ENCODE measurements at places on chromosomes 7 and 10.

DNA sequence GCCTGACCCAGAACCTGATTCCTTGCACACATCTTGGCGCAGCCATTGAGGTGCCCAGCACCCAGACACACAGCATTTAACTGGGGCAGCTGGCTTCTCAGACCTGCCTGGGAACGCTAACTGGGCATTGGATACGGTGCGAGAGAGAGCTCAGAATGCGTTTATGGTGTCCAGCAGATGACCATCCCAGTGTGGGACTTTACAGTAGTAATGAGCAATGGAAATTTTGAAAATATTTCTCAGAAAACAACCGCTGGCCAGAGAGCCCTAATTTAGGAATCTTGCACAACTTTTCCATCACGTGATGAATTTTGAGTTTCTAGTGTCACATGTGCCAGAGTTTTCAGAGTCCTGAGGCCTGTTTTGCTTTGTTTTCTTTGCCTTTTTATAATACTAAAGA, 78.2 kb upstream of the SEC61G start:
- DNase-seq = no peak

- no peak for DNase-seq
Observed at GRCh38 chr10:78209970-78210369, 176.3 kb downstream of the RPS24 start.

- DNase-seq = no peak
Observed at GRCh38 chr7:73719806-73720169, 319 bp upstream of the STX1A start.

DNA sequence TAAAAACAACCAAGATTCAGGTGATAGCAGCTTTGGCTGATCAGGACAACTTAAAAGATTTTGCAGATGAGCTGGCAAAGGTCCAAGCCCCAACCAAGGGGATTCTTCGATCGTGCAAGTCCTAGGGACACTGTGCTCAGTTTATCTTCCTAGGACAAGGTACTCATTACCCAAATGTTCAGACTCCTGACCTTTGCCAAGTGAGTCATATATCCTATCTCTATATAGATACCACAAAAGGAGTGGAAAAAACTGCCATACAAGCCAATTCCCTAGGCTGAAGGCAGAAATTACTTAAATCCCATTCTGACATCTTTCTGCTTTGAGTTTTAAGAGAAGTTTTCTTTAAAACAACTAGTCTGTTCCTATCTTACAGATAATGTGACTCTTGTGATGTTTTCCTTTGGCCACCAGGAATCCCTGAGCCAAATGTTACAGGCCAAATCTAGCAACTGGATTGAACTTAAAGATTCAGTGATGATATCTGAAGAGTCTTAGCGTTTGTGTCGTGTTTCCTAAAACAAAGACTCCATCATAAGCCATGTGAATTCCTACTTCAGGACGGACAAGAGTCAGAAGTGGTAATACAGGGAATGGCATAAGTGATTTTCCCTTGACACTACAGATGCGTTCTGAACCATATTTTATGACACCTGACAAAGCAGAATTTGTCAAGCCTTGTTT, 142.6 kb upstream of the ASAH2 start:
- DNase-seq = no peak

DNA sequence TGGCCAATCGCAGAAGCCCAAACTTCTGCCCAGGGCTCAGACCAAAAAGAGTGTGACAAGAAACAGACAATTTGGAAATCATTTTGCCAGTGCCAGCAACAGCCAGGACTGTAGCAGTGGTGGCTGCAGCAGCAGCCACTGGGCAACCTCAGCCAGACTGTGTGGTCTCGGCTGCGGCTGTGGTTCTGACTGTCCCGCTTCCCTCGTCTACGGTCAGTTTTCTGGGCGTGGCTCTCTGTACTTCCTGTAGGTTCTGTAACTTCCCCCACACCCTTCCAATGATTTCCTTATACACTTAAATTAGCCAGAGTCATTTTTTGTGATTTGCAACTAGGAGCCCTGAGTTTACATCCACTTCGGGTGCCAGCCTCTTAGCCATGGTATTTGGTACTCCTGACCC, 39.9 kb downstream of the CYTH3 start:
- DNase-seq = no peak

GRCh38 chr7:52009181-52009580, 692.6 kb upstream of the COBL start:
- DNase-seq = no peak

DNA sequence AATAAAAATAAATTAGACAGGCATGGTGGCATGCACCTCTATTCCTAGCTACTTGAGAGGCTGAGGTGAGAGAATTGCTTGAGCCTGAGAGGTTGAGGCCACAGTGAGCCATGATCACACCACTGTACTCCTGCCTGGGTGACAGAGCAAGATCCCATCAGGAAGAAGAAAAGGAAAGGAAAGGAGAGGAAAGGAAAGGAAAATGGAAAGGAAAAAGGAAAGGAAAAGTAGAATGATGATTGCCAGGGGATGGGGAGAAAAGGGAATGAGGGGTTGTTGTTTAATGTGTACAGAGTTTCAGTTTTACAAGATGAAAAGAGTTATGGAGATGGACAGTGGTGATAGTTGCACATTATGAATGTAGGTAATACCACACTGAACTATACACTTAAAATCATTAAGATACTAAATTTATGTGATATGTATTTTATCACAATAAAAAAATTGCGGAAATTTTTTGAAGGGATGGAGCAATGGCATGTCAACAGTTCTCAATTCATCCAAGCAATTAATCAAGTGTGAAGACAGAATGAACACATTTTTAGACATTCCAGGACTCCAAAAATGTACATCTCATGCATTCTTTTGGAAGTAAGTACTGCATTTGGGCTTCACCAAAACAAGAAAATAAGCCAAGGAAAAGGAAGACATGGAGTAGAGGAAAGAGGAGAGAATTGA, 44.3 kb downstream of the IL6 start:
- DNase-seq = no peak

GRCh38 chr7:12030116-12030515, 181.0 kb upstream of the TMEM106B start:
- no peak for DNase-seq

DNA sequence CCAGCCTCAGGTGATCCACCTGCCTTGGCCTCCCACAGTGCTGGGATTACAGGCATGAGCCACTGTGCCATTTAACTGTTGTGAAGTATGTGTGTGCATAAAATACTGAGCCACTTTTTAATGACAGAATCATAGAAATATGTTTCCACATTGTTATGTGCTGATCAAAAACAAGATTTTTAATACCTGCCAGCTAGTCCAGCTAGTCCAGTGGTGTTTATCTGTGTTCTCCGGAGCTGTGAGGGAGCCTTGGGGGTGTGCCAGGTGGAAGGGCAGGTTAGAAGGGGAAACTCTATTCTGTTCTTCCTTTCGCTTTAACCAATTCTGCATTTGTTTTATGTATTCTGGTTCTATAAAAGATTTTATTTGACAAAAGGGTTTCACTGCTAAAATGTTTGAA, 7.0 kb downstream of the FAM221A start:
- no peak for DNase-seq

DNA sequence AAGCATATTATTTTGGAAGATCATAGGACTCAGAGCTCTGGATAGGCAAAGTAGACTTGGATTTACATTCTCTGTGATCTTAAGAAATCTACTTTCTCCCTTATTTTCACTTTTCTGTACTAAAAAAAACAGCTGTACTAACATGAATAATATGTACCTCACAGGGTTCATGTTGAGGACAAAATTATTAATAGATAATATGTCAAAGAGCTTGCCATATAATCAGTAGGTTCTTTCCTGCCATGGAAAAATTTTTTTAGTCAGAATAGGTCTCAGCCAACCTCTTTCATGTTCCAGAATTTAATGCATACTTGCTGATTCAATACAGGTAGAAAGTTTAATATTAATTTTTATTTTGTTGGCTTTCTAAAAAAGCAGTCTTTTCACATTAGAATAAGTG, 780.3 kb upstream of the C7orf33 start:
- DNase-seq = no peak

- no peak for DNase-seq
Observed at GRCh38 chr7:128174386-128174785, 66.7 kb upstream of the LEP start.

DNA sequence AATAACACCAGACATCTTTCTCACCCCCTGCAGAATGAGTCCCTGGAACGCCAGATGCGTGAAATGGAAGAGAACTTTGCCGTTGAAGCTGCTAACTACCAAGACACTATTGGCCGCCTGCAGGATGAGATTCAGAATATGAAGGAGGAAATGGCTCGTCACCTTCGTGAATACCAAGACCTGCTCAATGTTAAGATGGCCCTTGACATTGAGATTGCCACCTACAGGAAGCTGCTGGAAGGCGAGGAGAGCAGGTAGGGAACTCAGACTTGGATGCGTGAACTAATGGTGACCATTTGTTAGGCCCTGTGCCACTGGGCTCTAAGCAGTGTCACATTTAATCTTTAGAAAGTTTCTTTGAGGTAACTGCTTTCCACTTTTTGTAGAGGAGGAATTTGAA, 7.1 kb downstream of the VIM start:
- DNase-seq = no peak
